ENCODE measurements at places on chromosomes 7 and 10.

DNA sequence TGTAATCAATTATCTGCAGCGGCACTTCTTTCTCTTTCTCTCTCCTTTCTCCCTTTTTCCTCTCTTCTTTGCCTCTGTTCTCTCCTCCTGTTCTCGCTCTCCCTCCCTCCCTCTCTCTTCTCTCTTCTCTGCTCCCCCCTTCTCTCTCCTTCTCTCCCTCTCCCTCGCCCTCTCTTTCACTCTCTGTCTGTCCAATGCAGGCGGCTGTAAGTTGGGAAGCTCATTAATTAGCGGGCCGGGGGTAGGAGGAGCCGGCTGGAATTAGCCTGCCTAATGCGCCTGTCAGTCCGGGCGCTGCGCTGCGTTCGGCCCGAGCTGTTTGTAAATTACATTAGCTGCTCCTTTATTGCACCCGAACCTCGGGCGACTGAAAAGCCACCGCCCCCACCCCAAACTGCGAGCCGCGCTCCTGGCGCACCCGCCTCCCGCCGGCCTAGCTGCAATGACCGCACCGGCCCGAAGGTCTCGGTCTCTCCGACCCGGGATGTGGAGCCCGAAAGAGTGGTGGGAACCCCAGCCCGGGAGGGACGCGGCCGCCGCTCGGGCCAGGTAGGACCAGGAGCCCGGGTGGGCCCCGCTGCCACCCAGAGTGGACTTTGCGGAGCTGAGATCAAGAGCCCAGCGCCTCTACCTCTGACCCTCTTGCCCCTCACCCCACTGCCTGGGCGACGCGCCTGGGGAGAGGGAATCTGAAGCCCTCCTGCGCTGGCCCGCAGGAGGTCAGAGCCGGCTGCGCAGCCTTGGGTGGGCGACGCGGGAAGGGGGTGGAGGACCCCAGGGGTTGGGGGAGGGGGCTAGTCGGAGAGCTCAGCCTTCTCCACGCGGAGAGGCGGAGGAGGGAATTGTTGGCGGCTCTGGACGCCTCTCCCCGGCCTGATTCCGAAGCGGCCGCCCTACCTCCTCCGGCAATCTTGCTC is at the start of gene LBX1:
Gene LBX1, minus strand, starts transcription at position 198 of the 917 bp plus-strand sequence. CDS start 648 bp downstream, outside the sequence.
- DNase-seq = no peak

DNA sequence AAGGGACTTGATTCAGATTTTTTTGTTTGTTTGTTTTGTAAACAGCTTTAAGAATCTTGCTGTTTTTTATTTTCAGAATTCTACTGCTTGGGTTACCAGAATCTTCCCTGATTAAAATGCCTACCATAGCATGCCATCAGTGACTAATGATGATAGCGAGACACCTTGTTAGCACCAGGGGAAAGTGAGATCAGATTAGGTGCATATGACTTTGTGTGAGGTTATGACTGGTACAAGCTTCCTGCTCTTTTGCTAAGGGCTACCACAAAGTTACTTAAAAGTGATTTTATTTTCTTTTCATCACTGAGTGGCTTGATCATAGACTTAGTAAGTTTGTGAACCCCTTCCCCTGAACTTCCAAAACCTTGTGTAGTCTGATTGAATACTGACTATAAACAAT is 93.5 kb downstream of the SND1 start:
- DNase-seq = no peak

DNA sequence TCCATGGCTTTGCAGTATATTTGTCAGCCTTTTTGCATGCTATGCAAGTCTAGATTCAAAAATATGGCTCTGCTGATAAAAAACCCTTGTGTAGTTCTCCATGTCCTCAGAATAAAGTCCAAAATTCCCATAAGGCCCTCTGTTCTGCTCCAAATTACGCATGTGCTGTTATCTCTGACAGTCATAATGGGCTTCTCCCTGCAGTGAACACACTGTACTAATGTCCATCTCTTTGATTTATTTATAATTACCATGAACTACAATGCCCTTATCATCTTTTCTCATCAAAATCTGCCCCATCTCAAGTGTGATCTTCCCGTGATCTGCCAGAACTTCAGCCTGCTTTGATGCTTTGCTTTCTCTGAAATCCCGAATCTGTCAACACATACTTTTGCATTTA is 87.7 kb downstream of the TSPAN12 start:
- no peak for DNase-seq

DNA sequence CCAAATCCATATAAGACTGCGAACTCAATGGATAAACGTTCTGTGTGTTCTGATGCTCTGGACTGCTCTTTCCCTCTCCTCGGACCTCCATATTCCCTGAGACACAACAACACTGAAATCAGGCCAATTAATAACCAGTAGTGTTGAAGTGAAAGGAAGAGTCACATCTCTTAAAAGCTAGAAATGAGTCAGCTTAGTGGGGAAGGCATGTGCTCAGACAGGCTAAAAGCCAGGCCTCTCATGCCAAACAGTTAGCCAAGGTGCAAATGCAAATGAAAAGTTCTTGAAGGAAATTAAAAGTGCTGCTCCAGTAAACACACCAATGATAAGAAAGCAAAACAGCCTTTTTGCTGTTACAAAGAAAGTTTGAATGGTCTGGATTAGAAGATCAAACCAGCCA is 29.3 kb downstream of the TNS3 start:
- DNase-seq = no peak

DNA sequence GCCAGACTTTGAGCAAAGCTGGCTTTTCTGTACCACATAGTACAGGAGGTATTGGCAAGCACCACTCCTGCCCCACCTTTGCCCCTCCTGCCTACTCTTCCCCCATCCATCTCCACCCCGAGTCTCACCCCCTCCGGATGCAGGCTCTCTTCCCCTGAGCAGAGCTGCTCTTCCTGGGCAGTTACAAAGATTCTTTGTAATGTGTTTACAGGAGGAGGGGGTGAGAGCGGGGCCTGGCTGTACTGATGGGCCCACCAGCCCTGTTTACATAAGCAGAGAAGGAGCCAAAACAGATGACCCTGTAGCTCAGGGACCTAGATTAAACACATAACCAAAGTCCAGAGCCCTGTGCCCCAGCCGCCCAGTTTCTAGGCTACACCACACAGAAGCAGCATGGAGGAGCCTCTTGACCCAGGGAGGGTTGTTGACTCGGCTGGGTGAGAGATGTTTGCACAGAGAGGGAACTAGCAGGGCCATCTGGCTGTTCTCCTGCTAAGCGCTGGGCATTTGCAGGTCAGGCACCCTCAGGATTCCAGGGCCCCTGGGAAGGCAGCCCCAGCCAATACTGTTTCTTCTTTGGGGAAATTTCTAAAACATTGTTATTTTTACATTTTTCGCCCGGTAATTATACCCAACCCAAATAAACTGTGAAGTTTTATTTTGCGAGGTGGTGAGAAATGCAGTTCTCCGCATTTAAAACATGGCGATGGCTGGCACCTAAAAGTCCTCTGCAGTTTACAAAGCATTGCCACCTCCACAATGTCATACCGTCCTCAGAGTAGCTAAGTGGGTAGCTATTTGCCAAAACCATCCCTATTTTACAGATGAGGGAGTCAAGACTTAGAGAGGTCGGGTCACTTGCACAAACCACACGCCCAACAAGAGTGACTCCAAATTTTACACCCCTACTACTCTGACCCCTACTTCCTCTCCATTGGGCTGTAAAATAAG is 11.4 kb upstream of the ZKSCAN1 start:
- no peak for DNase-seq

GRCh38 chr10:96648297-96648696 is 61.5 kb upstream of the TM9SF3 start:
- no peak for DNase-seq

DNA sequence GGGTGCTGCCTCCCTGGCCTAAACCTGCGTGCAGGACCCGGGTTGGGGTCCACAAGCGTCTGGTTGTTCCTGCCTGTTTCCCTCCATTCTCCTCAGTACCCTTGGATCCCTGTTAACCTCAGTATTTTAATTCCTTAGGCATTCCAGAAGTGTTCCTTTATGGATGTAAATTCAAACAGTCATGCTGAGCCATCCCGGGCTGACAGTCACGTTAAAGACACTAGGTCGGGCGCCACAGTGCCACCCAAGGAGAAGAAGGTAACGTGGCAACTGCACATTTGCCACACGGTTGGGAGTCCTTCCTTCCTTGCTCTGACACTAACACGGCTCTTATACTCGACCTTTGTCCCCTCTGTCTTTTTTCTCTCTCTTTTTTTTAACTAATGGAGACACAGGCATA is 187.1 kb downstream of the ARHGAP21 start:
- no peak for DNase-seq

GRCh38 chr10:17084258-17084657 is 45.4 kb downstream of the CUBN start:
- DNase-seq = no peak

GRCh38 chr10:4041635-4042034 is 256.6 kb upstream of the KLF6 start:
- no peak for DNase-seq
